ENCODE measurements at places on chromosomes 5 and 9.

- peak; percentile 19 for DNase-seq
Observed at GRCh38 chr5:93925321-93925720, 183.9 kb upstream of the POU5F2 start.

GRCh38 chr5:58804291-58804690 is 221.4 kb downstream of the RAB3C start:
- DNase-seq, result no peak

DNA sequence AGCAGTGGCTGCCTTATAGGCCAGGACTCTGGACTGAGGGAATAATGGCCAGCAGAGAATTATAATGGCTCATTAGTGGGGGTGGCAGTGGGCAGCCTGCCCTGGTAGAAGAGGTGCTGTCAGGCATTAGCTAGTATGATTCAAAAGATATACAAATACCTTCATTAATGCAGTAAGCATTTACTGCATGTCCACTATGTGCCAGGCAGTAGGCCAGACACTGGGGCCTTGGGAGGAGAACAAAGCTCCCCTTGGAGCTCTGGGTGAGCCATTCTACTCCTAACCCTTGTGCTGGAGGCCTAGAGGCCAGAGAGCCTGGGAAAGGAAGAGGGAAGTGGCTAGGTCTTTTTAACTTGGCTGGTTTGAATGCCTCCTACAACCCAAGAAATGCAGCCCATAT is 2.0 kb upstream of the GARNL3 start:
- no peak for DNase-seq

GRCh38 chr5:376799-377325 is 55.3 kb downstream of the AHRR start:
- no peak for DNase-seq

DNA sequence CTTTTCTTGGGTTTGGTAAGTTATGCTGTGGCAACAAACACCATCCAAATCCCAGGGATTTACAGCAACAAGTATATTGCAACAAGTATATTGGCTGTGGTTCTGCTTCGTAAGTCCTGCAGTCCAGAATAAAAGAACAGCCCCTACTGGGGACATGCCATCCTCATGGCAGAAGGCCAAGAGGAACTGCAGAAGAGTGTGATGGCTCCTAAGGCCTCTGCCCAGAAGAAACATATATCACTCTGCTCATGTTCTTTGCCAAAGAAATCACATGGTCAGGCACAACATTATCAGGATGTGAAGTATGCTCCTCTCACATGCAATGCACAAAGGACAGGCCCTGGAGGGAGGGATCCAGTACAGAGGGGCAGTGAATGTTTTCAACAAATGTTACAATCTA is 159.6 kb upstream of the TAS2R1 start:
- no peak for DNase-seq

DNA sequence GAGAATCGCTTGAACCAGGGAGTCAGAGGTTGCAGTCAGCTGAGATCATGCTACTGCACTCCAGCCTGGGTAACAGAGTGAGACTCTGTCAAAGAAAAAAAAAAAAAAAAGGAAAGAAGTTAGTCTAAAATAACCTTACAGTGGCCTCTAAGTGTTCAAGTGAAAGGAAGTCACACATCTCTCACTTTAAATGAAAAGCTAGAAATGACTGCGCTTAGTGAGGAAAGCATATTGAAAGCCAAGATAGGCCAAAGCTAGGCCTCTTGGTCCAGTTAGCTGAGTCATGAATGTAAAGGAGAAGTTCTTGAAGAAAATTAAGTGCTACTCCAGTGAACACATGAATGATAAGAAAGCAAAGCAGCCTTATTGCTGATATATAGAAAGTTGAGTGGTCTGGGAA is 38.1 kb downstream of the ITGA1 start:
- no peak for DNase-seq

- no peak for DNase-seq
Observed at GRCh38 chr5:129748913-129749880, 1.3 kb downstream of the MINAR2 start.

DNA sequence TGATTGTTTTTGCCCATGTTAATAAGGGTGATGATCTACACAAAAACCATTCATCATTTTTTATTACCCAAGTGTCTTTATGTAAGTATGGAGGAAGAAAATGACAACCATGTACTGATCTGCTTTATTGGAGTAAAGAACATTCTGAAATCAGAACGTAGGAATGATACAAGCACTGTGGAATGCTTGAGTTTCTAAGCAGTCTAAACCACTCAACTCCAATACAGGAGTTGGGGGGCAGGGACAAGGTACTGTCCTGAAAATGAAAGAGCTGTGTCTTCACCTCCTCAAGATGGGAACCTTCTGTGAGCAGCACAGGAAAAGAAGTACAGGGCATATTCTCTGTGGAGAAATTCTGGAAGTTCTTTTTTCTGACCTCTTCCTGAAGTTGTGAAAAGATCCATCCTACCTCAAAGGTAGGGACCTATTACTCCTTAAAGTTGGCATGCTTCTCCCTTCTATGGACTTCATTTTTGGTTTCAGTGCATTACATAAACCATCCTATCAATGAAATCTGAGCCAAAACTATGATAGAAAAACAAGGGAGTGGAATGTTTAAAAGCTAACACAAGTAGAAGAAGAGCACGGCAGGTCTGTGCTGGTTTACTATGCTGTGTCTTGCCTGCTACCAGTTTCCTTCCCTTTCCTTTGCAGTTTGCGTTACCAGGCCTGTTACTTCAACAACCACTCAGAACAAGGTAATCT is 202.6 kb downstream of the SEMA5A start:
- peak; percentile 66 for DNase-seq

- no peak for DNase-seq
Observed at GRCh38 chr9:127720031-127720864, 4.4 kb downstream of the TTC16 start.

DNA sequence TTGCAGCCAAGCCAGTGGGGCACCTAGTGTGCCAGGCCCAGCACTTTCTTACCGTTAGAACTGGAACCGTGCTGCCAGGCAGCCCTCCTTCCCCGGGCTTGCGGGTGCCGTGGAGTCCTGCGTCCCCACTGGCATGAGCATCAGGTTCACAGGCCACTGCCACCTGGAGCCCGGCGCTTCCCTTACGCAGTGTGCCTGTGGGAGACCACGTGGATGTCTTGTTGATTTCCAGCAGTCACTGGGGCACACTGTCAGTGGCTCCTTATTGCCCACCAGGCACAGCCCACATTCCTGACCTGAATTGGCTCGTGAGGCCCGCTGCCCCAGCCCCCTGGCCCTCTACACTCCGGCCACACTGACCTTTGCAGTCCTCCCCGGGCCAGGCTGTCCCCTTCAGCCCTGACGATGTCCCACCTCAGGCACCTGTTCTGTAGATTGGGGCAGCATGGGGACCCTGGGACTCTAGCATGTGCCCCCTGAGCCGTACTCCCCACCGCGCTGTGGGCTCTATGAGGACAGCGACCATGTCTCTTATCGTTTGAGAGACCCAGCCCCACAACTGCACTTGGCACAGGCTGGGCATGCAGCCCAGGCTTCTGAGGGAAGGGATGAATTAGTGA is 10.4 kb upstream of the CEL start:
- DNase-seq, result no peak

DNA sequence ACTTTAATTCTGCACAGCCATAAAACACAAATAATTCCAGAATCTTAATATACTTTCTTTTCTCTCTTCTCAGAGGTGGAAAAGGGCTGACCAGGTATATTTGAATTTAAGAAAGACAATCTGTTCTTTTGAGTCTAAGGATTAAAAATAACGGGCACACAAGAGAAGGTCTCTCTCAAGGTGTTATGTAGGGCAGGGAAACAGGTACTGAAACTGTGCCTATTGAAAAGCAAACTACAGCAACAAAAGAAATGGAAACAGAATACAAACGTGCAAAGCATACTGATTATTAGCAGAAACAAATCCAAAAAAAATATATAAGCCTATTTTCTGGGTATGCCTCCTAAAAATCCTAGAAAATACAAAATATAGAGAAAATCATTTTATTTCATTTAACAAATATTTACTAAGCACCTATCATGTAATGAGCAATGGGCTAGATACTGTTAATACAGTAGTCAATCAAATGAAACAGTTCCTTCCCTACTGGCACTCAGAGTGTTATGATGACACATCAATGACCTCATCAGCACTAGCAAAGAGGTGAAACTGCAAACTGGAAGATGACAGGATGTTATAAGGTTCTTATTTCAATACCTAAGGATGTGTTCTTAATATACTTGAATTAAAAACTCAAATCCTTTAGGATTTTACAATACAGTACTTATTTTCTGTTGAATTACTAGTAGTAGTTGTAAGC is 87.7 kb downstream of the AUH start:
- DNase-seq, result peak; percentile 81

DNA sequence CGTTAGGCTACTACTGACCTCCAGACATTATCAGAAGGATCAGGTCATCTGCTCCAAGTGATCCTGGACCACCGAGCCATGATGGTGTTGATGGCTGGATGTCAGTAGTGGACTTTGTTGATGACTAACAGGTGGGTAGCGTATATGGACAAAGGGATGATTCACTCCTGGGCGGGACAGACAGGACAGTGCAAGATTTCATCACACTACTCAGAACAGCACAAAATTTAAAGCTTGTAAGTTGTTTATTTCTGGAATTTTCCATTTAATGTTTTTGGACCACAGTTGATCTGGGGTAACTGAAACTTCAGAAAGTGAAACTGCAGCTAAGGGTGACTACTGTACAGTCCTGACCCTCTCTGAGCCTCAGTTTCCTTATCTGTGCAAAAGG is 12.7 kb downstream of the PDGFRB start:
- peak; percentile 96 for DNase-seq

DNA sequence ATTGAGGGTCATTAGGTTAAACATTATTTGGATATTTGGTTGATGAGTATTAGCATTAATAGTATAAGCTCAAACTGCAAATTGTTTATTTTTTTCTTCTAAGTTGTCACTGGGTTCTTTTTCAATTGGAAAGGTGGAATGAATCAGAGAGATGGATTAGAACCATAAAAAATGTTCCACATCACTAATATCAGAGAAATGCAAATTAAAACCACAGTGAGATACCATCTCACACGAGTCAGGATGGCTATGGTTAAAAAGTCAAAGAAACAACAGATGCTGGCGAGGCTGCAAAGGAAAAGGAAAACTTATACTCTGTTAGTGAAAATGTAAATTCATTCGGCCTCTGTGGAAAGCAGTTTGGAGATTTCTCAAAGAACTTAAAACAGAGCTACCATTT is 122.8 kb downstream of the CCDC192 start:
- peak; percentile 38 for DNase-seq

- DNase-seq, result no peak
Observed at GRCh38 chr5:172872997-172873491, 39.0 kb downstream of the ERGIC1 start.

- DNase-seq, result no peak
Observed at GRCh38 chr5:31495336-31495735, 36.6 kb downstream of the DROSHA start.

GRCh38 chr5:137791799-137792198 is 37.6 kb upstream of the HNRNPA0 start:
- no peak for DNase-seq

DNA sequence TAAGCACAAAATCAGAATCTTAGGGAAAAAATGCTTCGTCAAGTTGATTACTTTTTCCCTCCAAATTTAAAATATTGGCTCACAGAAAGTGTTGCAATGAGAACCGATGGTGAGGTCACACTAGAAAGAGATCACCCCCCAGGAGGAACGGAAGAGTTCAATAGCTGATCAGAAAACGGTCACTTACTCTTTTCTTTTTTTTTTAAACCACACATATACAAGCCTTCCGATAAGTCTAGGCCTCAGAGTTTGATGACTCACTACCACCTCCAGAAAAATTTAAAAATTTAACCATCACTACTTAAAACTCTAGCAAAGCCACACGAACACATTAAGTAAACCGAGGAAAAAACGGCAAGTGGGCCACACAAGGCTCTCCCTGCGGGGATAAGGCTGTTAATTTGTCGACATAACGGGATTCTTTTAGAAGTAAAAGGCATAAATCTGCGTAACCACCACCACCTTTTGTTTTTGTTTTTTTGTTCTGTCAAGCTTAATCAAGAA is 1.2 kb downstream of the SURF4 start:
- peak; percentile 82 for DNase-seq

- peak; percentile 22 for DNase-seq
Observed at GRCh38 chr9:113998525-113999255, 79.4 kb downstream of the AMBP start.

- no peak for DNase-seq
Observed at GRCh38 chr5:177085985-177086653, 596 bp upstream of the FGFR4 start.

GRCh38 chr5:9877488-9877887 is 247.3 kb upstream of the TAS2R1 start:
- peak; percentile 27 for DNase-seq
